ENCODE measurements at places on chromosomes 2 and 18.

- DNase-seq = no peak
Observed at GRCh38 chr2:24643051-24643450, 150.1 kb downstream of the PTRHD1 start.

GRCh38 chr2:219644801-219645480 lies 17.5 kb downstream of the SLC4A3 start:
- no peak for DNase-seq

- no peak for DNase-seq
Observed at GRCh38 chr18:28846958-28847357, 670.0 kb upstream of the CDH2 start.

DNA sequence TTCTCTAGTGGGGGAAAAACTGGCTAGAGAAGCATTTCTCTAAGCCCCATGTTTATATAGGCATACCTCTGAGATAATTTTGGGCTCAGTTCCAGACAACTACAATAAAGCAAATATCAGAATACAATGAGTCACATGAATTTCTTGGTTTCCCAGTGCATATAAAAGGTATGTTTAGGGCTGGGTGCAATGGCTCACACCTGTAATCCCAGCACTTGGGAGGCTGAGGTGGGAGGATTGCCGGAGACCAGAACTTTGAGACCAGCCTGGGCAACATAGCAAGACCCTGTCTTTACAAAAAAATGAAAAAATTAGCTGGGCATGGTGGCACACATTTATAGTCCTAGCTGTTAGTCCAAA lies 22.2 kb downstream of the TSN start:
- no peak for DNase-seq

DNA sequence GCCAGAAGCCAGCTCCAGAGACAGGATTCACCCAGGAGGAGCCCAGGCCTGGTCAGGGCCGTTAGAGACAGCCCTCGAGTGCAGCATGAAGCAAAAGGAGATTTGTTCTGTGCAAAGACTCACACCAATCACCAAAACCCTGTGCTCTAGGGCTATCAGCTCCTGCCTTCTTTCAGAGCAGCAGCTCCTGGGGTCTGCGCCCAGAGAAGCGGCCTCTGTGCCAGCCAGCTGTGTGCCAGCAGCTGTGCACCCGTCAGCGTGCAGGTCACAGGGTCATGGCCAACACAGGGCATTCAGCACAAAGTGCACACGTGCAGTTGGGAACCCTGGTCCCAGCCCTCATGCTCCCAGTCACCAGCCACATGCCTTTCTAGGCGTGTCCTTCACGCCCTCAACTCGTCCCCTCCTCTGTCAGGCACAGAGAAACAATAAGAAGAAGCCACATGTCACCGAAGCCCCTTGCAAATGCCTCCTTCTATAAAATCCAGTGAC lies 49.3 kb downstream of the ZNF516 start:
- DNase-seq = no peak
